ENCODE measurements at places on chromosomes 5 and 9.

GRCh38 chr9:128188209-128188608 lies 3.2 kb downstream of the CIZ1 start:
- DNase-seq: no peak

- no peak for DNase-seq
Observed at GRCh38 chr5:6527749-6528455, 79.2 kb downstream of the UBE2QL1 start.

- peak; percentile 28 for DNase-seq
Observed at GRCh38 chr5:178312880-178313282, 80.3 kb upstream of the PHYKPL start.

- DNase-seq: no peak
Observed at GRCh38 chr9:123418506-123418905, 62.5 kb downstream of the CRB2 start.

GRCh38 chr9:37486256-37486615 lies 488 bp downstream of the POLR1E start:
- no peak for DNase-seq

GRCh38 chr5:94849821-94850736 lies 231.6 kb downstream of the SLF1 start:
- DNase-seq: peak; percentile 76

DNA sequence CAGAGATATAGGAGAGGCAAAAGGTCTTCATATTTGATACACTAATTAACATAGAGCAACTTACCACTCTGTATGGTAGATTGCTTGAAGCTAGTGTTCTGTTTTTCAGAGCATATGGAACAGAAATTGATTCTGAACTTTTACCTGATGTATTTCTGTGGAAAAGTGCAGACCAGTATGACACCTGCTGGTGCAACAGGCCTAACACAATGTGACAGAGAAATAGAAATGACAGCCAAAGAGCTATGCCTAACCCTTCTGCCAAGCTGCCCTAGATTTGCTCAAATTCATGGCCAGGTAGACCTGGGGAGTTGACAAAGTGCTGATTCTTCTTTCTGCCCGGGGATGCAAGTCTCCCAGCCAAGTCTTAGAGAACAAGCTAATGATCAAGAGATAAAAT lies 65.4 kb upstream of the RNF180 start:
- no peak for DNase-seq

DNA sequence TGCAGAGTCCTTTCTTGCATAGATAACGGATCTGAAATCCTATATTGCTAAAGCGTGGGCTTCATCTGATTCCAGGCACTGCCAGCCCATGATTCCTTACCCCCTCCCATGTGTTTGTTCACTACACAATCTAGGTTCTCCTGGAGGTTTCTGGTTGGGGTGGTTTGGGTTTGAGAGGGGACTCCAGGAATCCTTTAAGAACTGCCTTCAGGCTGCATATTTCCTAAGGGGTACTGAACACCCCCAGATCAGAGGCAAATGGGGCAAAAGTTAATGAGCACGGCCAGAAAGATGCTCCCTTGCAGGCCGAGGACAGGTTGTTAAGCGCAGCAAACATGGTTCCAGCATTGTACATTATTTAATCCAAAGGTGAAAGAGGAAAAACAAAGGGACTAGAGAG lies 9.9 kb downstream of the NR2F1 start:
- DNase-seq: no peak

- DNase-seq: peak; percentile 49
Observed at GRCh38 chr9:136488247-136489214, 5.7 kb upstream of the SEC16A start.

- no peak for DNase-seq
Observed at GRCh38 chr5:105970919-105971318, 1699.8 kb downstream of the EFNA5 start.

DNA sequence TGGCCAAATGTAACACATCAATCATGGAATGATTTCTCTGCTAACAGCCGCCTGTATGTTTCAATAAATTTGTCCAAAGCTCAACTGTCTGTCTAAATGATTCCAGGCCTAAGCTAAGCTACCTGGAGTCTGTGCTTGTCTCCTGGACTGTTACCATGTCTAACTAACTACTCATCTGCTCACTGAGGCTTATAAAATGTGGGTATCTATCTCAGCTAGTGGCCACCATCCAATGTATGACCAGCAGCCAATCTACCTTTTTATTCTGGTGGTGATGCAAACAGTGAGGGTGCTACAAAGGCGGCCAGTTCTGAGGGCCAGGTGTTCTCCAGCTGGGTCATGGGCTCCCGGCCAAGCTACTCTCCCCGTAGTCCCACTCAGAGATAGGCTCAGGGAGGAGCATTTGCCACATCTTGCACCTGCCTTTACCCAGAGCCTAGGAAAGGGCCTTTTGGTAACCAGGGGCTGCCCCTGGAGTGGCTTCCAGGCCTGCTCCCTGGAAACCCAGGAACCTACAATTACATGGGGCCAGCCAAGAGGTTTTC lies 59.1 kb downstream of the PFDN1 start:
- no peak for DNase-seq

- no peak for DNase-seq
Observed at GRCh38 chr9:38149647-38150046, 80.6 kb upstream of the SHB start.

GRCh38 chr5:138490648-138491283 lies 25.5 kb downstream of the EGR1 start:
- DNase-seq: no peak

DNA sequence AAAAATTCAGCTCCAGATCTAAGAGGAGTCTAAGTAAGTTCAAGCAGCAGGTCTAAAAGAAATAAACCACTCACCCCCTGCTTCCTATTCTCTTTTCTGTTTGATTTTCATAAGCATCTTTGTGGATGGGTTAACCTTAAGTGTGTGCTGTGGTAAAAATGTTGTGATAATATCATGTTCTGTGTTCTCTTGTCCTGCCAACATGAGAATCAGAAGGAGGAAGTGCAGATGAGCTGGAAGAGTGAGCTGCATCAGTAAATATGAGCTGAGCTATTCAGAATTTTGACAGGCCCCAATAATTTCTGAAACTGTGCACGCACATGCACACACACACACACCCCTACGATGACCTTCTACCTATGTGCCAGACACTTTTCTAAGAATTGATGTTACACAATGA lies 186.5 kb upstream of the ANKRD55 start:
- DNase-seq: no peak

DNA sequence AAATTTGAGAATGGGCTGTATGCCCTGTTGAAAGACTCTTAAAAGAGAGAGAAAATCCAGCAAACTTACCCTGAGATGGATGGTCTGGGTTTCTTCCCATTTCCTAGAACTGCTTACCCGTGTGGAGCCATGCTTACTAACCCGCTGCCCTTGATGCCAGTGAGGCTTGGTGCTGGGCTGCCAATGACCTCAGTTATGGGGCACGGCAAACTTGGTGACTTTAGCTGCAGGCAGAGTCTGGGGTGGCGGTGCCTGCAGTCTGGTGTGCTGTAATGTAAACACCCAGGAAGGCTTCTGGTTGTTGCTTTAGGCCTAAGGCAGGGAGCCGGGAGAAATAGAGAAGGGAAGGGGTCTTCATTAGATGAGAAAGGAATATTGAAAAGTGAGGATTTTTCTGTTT lies 7.3 kb upstream of the TENT4A start:
- no peak for DNase-seq

- DNase-seq: no peak
Observed at GRCh38 chr5:171581781-171582180, 162.3 kb downstream of the FGF18 start.

DNA sequence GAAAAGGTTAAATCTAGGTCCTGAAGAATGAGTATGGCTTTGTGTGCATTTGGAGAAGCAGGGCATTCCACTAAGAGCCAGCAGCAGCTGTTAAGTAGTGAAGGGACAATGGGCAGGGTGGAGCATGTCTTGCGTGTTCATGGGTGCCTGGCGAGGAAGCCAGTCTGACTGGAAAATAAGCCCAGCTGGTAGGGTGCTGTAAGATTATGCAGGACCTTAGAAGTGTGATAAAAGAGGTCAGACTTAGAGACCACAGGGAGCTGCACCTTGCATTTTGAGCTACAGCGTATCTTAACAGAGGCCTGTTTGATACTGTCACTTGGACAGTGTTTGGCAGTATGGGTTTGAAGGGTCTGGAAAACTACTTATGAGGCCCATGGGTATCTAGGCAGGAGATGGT lies 131.7 kb upstream of the ELL2 start:
- no peak for DNase-seq

DNA sequence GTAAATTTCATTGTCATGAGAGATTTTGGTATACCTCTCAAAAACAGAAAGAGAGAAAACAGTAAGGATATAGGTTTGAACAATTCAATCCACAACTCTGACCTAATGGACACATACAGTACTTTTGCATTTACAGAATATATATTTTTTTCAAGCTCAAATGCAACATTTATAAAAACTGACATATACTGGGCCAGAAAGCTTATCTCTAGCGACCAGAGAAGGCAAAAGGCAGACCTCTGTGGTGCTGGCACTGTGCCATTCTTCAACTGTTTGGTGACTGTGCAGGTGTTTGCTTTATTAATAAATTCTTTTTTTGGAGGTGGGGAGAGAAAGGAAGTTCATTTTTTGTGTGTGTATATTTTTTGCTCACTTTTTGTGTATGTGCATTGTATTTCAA lies 6.0 kb upstream of the PLAC8L1 start:
- no peak for DNase-seq

GRCh38 chr9:99866398-99866797 lies 40.1 kb upstream of the STX17 start:
- no peak for DNase-seq

DNA sequence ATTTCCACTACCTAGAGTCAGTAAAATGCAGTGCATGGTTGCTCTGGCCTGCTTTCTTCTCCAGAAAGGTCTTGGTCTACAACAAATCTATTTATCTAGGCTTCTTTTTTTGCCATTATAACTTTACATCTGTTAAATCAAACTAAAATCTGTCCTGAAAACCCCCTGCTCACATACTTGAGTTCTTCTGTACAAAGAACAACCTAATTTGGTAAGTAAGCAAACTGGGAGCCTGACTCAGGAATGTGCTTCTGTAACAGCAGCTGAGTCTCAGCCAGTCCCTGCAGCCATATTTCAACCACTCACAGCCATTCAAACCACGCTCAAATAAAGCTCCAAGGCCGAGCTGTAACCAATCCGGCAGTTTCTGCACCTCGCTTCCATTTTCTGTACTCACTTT lies 95.8 kb downstream of the PLPP1 start:
- peak; percentile 62 for DNase-seq

All from mesenchymal stem cell (in vitro differentiated cells and primary cell).